Activated naive CD4-positive, alpha-beta T cell treated with anti-CD3 and anti-CD28 coated beads for 36 hours (primary cell): ENCODE measurements at places on chromosomes 1 and 21. TPM values are rescaled to one million over a fixed set of nuclear protein-coding genes. Genes with fewer than 3 reads are reported as not detected.

LGALS8 gene
- 89.4 TPM for total RNA-seq

LAD1 gene
- not detected for total RNA-seq

LENEP gene
- total RNA-seq: 0.99 TPM

LIN9 gene
- total RNA-seq: 9.5 TPM

IGSF8 gene
- total RNA-seq: 22.2 TPM

INSRR gene
- not detected for total RNA-seq

C21orf58 gene
- total RNA-seq: 23.9 TPM

UBE2U gene
- not detected for total RNA-seq

USH2A gene
- total RNA-seq: not detected

NCSTN gene
- 27.4 TPM for total RNA-seq

KCNQ4 gene
- 0.49 TPM for total RNA-seq

NUCKS1 gene
- 215 TPM for total RNA-seq

NR1I3 gene
- not detected for total RNA-seq

TNFRSF14 gene
- total RNA-seq: 123 TPM

MNDA gene
- total RNA-seq: not detected

OR2L8 gene
- total RNA-seq: 0.21 TPM

ZNF281 gene
- total RNA-seq: 7.5 TPM

SPATA1 gene
- total RNA-seq: 2.7 TPM
